ENCODE measurements at places on chromosomes 11 and 22.

GRCh38 chr22:32528316-32528715 lies 53.7 kb downstream of the FBXO7 start:
- no peak for DNase-seq

DNA sequence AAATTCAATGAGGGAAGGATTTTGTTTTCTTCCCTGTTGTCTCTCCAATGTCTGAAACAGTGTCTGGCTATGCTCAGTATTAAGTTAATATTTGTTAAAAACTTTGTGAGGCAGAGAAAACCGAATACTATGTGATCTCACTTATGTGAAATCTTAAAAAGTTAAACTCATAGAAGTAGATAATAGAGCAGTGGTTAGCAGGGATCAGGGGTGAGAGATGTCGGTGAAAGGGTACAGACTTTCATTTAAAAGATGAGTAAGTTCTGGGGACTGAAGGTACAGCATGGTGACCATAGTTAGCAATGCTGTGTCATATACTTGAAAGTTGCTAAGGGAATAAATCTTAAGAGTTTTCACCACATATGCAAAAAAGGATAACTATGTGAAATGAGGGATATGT lies 244.6 kb downstream of the AASDHPPT start:
- DNase-seq = no peak

DNA sequence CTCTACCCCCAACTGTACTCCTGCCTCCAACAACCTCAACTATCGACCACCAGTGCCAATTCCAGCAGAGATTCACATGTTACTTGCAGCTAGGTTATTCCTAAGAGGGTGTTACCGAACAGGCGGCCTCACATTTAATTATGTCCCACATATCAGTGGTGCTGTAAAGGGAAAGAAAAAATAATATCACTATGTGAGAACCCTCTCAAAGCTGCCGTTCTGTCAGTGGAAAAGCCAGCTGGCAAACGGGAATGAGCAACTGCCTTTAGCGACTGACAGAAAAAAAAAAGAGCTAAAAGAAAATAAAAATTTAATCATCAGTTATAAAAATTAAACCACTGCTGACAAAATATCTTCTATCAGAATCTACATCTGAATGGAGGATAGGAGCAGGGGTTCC lies 270.8 kb upstream of the NARS2 start:
- no peak for DNase-seq

DNA sequence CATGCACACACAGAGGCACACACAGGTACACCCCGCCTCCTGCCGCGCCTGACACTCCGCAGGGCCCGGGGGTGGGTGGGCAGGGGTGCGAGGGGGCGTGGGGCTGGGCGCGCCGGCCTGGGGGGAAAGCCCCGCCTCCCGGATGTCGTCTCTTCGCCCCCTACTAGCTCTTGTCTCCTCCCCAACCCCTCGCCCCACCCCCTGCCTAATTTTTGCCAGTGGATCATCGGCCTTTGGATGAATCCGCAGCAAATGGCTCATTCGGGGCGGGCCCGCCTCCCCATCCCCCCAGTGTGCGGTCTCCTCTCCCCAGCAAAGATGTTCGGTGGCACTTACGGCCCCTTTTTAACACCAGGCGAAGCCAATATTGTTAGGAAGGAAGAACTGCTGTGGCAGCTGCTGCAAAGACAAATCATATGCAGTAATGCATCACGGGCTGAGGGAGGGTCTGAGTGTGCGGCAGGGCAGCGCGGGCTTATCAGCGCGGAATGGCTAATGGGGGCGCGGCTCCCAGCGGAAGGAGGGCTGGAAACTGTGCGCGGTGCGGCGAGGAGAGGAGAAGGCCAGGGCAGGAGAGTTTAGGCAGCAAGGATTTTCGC lies 13.4 kb upstream of the NECTIN1 start:
- DNase-seq = no peak

DNA sequence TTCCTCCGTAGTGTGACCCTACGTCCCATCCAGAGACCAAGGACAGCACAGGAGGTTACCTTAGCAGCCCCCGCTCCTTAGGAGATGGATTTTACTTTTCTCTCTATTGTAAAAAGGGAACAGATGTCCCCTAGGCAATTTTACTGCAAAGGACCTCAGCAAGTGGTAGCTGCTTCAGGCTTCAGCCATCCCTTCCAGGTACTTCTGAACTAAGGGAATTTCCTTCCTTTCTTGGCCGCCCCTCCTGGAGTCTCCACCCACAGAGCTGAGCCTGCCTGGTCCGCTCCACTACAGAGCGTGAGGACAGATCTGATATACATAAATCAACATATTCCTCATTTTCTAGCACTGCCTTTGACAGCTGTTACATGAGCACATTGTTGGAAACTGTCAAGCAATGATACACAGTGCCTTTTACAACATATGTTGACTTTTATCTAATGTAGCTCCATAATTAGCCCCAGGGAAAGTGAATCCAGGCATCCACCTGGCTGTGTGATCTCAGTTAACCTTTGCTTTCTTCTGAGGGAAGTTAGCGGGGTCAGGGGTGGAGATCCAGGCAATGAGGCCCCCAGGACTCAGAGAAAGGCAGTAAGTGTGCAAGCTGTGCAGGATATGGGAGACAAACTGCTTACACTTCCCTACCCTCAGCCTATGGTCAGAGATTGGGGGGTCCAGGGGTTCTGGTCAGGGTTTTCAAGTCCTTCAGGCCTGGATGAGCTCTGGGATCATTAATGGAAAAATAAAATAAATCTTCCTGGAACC lies 51.9 kb downstream of the SPATA19 start:
- DNase-seq = no peak

DNA sequence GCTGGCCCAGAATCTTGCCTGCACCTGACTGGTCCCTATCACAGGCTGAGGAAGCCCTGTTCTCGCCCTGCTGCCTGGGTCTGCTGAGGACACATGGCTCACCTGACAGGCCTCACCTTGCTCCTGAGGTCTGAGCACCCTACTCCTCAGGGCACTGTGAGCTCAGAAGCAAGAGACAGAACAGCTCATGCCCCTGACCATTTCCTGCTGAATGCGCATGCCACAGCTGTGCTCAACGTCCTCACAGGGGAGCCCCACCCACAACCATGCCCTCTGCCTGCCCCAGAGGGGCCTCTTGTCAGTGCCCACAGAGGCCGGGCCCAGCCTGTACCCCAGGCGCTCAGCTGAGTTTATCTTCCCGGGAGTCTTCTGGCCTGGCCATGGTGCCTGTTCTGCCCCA lies 2.8 kb upstream of the TSPO start:
- DNase-seq = no peak

All from stimulated activated CD8-positive, alpha-beta memory T cell treated with anti-CD3 and anti-CD28 coated beads, Interleukin-2, amount 100 ng/mL, for 48 hours (primary cell).